Activated CD8-positive, alpha-beta memory T cell treated with anti-CD3 and anti-CD28 coated beads for 1 hour (primary cell): ENCODE measurements at places on chromosomes 1 and 21.

DNA sequence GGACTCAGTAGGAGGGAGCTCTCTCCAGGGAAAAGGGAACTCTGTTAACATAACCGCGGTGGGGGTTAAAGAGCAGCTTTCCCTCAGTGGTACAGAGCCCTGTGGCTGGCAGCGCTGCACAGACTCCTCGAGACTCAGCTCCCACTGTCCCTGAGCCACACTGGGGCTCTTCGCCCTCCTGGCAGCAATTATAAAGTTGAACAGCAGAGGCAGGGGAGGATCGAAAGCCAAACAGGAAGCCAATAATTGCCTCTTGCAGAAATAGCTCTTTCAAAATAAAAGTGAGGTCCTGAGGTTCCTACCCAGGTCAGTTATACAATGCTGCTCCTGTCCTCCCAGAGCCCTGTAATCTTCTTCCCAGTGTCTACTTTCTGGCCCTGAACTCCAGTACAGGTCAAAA lies 77.0 kb downstream of the FAM78B start:
- no peak for DNase-seq

- DNase-seq = no peak
These were observed 7.0 kb downstream of the SPAG17 start for GRCh38 chr1:118177998-118178397.

DNA sequence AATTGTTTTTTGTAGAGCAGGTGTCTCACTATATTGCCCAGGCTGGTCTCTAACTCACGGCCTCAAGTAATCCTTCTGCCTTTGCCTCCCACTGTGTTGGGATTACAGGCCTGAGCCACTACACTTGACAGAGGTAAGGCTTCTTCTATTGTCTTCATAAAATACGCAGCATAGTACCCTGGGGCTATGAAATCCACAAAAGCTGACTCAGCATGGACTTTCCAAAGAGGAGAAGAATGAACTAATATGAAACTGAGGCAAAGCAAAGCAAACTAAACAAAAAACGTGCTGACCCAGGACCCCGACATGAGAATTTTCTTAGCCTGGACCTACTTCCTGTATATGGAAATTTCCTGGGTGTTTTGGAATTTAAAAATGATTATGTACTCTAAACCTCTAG lies 18.5 kb upstream of the ATP13A2 start:
- no peak for DNase-seq

DNA sequence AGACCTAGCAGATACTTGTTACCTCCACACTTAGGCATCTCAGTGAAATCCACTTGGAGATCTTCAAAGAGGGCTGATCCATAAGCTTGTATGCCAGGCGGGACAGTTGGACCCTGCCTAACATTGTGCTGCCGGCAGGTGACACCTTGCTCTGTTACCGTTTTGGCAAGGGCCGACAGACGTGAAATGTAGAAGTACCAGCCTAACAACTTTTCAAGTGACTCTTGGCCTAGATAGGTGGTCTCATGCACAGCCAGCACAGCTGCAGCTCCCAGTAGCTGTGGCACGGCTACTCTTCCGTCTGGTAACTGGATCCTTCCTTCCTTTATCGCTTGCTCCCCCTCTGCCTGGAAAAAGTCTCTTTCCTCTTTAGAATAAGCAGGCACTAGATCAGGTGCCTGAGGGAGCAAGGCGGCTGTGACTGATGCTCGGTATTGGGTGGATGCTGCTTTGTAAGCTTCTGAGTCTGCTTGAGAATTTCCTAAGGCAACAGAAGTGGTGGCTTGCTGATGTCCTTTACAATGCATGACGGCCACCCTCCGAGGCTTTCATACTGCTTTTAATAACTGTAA lies 713.5 kb downstream of the AMY1C start:
- DNase-seq = no peak

DNA sequence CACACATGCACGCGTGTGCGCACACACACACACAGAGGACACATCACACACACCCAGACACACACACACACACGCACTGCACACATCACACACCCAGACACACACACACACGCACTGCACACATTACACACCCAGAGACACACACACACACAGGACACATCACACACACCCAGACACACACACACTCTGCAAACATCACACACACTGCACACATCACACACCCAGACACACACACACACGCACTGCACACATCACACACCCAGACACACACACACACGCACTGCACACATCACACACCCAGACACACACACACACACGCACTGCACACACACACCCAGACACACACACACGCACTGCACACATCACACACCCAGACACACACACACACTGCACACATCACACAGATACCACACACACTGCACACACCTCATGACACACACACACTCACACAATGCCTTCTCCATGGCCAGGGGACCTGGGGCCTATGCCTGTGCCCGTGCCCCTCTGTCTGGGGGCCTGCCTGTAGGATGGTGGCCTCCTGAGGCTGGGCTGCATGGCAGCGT lies 24.4 kb downstream of the CRYAA start:
- DNase-seq = no peak

DNA sequence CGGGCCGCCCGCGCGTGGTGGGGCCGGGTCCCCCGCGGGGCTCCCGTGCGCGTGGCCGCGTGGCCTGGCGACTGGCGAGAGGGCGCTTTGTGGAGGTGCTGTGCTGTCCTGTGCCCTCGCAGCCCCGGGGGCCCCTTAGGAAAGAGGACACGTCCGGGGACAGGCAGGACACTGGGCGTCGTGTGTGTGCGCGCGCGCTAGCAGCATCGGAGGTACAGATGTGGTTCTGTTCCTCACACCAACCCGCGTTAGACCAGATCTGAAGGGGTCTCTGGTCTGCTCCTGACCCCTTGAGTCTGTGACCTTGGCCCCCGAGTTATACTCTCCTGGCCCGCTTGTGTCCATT lies 489 bp downstream of the ACTN2 start:
- DNase-seq = no peak

DNA sequence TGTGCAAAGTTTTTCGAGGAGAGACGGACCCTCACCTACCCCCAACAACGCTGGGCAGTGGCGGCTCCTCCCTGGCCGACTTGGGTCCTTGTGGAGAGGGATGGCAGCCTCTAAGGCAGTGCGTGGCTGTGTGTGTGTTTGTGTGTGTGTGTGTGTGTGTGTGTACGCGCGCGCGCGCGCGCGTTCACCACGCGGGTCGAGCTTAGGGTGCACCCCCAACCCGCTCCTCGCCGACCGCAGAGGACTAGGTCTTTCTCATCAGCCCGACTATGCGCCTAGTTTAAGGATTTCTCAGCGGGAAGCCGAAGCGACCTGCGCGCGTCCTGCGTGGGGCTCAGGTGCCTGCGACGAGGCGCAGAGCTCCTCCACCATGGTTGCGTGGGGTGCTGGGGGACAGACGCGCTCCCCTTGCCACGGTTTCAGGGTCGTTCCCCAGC lies 940 bp downstream of the SOX13 start:
- no peak for DNase-seq

GRCh38 chr1:167499664-167500101 lies 18.6 kb downstream of the CD247 start:
- DNase-seq = no peak

GRCh38 chr1:99004861-99005442 lies at the start of gene PLPPR5:
TSS of gene PLPPR5 (minus strand) at chr1:99004861. CDS start at chr1:99004671, 190 bp downstream.
- DNase-seq = no peak

- no peak for DNase-seq
These were observed 12.3 kb upstream of the OTUD3 start for GRCh38 chr1:19869929-19870328.

DNA sequence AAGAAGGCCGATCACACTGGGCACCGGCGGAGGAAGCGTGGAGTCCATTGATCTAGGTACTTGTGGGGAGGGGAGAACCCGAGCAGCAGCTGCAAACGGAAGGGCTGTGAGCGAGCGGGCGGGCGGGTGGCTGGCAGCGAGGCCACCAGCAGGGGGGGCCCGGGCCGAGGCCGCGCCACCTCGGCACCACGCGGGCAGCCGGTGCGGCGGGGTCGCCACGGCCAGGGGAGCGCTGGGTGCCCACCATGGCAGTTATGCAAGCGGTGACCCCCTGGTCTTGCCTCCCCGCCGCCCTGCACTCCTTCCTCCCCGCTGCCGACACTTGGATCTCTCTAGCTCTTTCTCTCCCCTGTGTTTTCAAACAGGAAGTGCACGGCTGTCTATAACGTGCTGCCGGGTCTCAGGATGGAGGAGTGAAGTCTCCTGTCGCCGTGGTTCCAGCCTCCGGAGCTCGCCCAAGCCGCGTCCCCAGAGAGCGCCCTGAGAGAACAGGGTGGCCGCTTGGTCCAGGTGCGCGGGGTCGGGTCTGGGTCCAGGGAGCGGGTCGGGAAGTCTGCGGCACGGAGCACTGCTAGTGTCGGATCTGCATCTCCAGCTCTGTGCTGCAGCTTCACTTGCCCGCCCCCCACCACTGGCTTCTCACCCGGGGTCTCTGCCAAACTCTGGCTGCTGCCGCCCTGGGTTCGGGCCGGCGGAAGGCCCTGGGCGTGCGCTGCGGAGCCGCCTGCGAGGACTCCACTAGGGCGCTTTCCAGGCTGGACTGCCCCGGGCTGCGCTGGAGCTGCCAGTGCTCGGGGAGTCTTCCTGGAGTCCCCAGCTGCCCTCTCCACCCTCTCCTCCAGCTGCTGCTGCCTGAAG lies 22.7 kb downstream of the LRRC8D start:
- DNase-seq = peak; percentile 61

GRCh38 chr1:54967372-54967771 lies 13.1 kb upstream of the TMEM61 start:
- DNase-seq = no peak

DNA sequence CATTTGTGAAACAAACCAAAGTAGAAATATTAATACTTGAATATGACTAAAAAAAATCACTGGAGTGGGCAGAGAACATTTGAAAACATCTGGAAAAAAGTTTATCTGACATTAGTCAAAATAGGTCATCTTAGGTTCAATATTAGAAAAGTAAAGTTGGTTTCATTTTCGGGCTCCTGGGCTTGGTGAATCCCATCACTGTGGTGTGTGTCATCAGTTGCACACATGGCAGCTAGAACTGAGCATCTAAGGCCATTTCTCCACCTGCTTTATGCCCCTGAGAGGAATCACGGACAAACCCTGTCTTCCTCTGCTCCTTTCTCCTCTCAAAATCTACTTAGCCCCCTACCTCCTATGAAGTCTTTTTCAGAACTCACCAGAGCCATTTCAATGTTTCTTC lies 5.4 kb downstream of the HSD11B1 start:
- no peak for DNase-seq

GRCh38 chr1:5490635-5491034 lies 501.6 kb downstream of the NPHP4 start:
- DNase-seq = no peak

DNA sequence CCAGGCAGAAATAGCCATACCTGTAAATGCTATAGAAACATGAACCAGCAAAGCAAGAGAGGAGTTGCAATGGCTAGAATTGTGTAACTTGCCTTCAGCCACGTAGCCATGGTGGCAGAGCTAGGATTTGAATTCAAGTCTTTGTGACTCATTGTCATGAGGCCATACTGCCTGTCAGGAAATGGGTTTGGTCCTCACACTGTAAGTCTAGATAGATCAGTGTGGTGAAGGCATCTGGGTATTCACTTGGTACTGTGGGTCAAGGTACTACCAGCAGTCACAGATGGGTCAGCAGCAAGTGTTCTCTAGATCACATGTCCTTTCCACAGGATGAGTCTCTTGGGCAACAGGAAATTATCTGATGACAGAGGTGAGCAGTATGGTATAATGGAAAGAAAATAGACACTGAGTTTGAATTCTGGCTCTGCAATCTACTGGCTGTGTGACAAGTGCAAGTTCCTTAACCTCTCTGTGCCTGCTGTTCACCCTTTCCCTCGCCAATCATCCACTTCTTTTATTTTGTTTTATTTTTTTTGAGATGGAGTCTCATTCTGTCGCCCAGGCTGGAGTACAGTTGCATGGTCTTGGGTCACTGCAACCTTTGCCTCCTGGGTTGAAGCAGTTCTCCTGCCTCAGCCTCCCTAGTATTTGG lies 36.9 kb downstream of the FGGY start:
- no peak for DNase-seq

DNA sequence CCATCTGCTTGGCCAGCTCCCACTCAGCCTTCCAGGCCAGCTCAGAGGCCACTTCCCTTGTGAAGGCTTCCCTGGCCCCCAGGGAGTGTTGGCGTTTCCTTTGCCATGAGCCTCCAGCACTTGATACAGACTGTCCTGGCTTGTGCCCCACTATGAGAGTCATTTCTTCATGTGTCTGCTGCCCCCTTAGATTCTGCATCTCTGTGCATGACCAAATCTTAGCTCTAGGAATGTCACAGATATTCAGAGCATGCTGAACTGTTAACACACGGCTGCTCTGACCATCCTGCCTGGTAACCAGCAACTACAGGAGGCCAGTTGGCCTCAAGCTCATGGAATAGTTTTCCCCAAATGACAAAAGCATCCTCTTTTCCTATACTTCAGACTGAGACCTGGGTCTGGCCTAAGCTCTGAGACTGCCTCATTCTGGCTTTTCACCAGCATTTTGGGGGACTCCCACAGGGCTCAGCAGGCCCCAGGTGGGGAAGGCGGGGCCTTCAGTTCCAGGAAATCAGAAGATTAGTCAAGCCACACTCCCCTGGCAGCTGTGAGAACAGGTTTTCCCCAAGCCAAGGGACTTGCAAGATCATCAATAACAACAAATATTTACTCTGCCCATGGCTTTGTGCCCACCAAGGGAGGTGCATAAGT lies 182.6 kb upstream of the EDN2 start:
- DNase-seq = peak; percentile 17

DNA sequence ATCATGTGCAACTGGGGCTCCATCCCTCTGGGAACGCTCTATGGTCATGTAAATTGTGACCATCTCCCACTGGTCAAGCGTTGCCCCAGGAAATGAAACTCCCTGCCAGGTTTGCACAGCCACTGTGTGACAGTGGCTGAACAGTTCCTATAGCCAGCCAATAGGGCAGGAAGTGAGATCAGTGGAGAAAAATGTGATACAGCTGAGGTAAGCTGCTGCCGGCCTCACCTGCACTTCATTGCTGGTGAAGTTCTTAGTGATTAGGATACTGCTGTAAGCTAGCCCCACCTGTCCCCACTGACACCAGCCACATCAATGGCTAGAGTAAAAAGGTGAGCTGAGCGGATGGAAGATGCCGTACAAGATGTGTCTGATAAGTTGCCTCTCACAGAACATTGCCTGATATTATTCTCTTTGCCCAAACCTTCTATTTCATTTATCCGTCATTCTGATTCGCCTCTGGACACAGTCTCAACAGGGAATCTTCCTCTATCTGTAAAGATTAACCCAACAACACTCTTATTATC lies 38.4 kb upstream of the CDC42BPA start:
- no peak for DNase-seq

DNA sequence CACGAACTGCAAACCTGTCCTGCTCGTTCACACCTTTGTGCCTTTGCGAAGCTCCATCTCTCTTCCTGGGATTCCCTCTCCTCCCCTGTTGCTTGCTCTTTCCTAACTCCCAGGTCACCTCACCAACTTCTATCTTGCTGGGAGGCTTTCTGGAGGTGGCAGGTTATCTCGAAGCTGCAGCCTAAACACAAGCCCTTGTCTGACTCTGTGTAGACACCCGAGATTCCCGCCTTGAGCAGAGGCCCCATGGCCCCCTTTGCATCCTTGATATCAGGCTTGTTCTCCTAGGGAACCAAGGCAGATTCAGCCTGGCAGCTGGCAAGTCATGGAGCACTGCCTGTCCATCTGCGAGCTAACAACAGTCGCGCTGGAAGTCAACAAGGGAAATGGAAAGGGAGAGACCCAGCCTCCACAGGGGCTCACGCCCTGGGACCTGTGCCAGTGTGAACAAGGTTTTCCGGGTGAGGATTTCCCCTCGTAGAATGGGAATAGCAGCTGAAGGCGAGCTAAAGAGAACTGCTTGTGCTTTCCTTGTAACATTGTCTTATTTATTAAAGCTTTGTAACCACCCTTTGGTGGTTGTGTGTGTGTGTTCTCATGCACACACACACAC lies 109.5 kb upstream of the JUN start:
- no peak for DNase-seq
